RPMI8226 (cell line): ENCODE measurements at places on chromosomes 2 and 18.

DNA sequence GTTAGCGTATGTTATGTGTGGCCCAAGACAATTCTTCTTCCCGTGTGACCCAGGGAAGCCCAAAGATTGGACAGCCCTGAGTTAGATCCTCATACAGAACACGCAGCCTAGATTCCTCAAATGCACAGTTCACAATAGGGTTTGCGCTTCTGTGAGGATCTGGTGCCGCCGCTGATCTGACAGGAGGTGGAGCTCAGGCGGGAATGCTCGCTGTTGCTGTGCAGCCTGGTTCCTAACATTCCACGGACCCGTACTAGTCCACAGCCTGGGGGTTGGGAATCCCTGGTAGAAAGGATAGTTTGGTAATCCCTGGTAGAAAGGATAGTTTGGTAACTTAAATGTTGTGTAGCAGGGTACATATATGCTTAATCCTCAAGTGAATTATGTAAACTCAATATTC, 27.0 kb downstream of the MAPRE3 start:
- no peak for DNase-seq

- no peak for DNase-seq
Observed at GRCh38 chr2:69567909-69568300, 75.6 kb downstream of the AAK1 start.

DNA sequence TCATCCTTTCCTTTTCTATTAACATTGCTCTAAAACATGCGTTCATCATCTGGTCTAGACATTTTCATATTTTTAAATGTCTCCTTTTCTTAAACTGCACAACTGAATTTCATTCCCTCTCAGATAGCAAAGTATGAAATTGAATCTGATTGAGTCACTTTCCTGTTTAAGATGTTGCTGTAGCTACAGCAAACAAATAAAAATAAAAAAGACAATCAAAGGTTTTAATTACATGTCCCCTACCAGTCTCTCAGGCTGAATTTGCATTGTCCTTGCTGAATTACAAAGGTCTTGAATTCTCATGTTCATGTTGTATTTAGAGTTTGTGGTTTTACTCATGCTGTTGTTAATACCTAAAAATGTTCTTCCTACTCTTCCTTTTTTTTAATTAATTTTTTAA, 537.9 kb upstream of the LRATD1 start:
- no peak for DNase-seq

DNA sequence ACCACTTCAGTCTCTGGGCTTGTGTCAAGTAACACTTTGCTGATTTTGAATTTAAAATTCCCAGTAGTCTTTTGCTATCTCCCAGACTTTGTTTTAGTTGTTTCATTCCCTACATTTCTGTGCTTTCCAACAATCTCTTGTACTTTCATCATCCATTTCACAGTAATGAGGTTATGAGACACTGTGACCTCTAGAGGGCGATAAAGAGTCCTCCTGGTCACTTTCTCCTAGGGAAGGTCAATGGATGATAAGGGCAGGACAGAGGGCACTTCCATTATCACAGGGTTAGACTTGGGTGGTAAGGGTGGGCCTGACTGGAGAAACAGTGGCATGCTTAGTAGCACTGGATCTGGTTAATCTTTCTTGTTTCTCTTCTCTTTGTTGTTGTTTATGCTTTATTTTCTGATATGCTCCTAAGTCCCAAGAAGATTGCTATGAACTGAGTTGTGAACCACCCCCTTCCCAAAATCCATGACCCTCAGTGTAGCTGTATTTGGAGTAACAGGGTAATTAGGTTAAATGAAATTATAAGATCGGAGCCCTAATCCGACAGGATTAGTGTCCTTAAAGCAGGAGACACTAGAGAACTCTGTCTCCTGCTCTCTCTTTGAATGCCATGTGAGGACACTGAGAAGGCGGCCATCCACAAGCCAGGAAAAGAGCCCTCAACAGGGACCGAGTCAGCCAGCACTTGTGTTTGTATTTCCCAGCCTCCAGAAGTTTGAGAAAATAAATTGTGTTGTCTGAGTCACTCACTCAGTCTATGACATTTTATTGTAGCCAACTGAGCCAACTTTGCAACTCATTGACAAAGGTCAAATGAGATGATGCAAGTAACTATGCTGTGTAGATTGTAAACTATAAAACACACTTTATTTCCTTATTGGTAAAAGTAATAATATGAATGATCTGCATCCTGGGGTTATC, 779.2 kb downstream of the CNTNAP5 start:
- DNase-seq = peak; percentile 43

DNA sequence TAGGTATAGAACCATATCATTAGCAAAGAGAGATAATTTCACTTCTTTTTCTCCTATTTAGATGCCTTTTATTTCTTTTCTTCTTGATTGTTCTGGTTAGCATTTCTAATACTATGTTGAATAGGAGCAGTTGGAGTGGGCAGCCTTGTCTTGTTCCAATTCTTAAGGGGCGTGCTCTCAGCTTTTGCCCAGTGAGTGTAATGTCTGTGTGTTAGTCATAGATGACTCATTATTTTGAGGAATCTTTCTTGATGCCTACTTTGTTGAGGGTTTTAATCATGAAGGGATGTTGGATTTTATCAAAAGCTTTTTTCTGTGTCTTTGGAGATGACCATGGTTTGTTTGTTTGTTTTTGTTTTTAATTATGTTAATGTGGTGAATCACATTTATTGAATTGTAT, 1453.1 kb upstream of the SLC39A10 start:
- no peak for DNase-seq

DNA sequence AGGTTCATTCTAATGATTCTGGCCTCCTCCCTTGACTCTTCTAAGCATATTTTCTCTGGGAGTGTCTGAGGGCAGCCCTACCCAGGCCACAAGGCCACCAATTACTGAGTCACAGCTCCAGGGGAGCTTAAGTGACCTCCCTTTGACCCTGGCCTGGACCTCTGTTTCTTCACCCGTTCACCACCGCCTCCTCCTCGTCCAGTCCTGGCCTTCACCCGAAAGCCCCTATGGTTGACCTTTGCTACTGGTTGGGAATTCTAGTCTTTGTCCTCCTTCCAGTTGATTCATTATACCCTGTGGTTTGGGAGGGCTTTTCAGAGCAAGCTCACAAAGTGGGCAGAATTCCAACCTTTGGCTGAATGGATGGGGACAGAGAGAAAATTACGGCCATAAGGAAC, 72.6 kb downstream of the NRP2 start:
- no peak for DNase-seq

GRCh38 chr2:101360232-101360631, 27.1 kb downstream of the CREG2 start:
- no peak for DNase-seq

DNA sequence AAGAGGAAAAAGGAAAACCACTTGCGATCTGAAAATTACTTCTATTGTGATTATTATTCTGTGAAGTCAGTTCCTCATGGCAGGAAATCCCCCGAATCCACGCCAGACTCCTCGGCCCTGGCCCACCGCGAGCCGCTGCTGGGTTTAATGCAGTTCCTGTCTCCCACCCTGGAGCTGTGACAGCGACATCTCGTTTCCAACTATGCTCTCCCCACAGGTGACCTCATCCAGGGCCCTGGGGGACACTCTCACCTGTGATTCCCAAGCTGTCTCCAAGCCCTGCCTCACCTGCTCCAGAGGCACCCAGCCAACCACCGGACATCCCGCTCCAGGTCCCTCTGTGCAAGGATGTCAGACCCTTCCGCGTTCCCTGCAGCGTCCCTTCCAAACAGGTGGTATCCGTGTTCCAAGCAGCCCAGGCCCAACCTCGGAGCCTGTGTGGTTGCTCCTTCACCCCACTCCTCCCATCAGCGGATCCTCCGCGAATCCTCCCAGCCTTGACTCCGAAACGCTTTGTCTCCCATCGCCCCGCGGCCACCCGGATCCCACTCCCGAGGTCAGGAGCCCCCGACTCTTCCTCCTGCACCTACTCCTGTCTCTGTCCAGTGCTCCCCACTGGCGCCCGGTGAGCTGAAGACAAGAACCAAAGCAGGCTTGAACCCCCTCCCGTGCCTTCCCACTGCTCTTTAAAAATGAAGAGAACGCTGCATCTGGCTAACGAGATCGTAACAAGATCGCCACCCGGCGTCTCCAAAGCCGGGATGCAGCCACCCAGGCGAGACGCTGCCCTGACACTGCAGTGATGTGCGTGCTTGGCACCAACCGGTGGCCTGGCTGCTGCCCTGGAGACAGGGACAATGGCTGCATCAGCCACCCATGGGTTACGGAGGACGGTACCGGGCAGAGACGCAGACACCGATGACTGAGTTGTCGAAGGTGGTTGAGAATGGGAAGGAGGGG, 96.5 kb downstream of the NDUFA10 start:
- DNase-seq = no peak

GRCh38 chr2:225290757-225291400, 108.6 kb upstream of the NYAP2 start:
- DNase-seq = no peak

GRCh38 chr2:226898897-226899296, 63.0 kb downstream of the RHBDD1 start:
- DNase-seq = no peak

GRCh38 chr18:13136056-13136903, 82.3 kb upstream of the LDLRAD4 start:
- DNase-seq = peak; percentile 65
